ENCODE measurements at places on chromosomes 2 and 18. TPM values are rescaled to one million over a fixed set of nuclear protein-coding genes. Genes with fewer than 3 reads are reported as not detected.

DNA sequence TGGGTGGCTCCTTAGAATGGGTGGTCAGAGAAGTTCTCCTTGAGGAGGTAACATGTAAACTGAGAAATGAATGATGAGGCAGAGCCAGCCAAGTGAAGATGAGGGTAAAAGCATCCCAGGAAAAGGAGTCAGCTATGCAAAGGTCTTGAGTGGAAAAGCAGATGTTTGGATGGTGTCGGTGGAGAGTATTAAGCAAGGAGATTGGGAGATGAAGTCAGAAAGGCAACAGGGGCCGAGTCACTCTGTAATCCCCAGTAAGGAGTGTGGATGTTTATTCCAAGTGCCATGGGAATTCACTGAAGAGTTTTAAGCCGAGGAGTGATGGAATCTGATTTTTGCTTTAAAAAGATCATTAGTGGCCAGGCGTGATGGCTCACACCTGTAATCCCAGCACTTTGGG, 3.4 kb upstream of the STAMBP start:
- H3K27me3 ChIP-seq = peaks cover 3% of the 10 kb centered on the region
- no peak overlapping the region for H3K4me3 ChIP-seq
- no peaks in the 10 kb centered on the region for H3K36me3 ChIP-seq
- no peak for DNase-seq
- H3K4me1 ChIP-seq = no peaks in the 10 kb centered on the region

DNA sequence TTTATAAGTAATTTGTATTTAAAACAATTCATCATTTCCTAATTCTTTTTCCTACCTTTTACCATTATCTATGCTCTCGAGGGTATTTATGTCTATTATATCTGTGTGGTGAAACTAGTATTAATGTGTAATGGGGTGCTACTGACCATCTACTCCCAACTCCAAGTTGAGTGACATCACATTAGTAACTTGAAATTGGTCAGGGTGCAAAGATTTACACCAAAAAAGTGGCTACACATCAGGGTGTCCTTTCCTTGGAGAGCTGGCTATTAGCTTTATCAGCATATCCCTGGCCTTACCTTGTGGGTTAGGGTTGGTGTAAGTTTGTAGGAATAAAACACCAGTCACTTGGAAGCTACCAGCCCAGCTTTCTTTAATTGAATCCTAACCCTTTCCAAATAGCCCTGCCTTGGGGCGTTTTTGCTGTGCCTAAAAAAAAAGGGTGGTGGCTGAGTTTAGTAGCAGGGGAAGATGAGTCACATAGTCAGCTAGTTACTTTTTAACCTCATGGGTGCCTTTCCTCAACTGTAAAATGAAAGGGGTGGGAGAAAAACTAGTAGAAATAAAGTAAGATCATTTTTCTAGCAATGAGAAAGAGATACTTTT, 14.0 kb downstream of the ANXA4 start:
- peaks cover 3% of the 10 kb centered on the region for H3K4me1 ChIP-seq
- H3K27me3 ChIP-seq = no peaks in the 10 kb centered on the region
- H3K36me3 ChIP-seq = no peaks in the 10 kb centered on the region
- DNase-seq = peak; percentile 75
- H3K4me3 ChIP-seq = no peak overlapping the region

Gene COL6A3
- 1,525 TPM for total RNA-seq

GRCh38 chr18:63192885-63193349, 126.7 kb downstream of the BCL2 start:
- H3K27me3 ChIP-seq = no peaks in the 10 kb centered on the region
- H3K36me3 ChIP-seq = no peaks in the 10 kb centered on the region
- no peak overlapping the region for H3K4me3 ChIP-seq
- no peak for DNase-seq
- H3K4me1 ChIP-seq = no peaks in the 10 kb centered on the region

DNA sequence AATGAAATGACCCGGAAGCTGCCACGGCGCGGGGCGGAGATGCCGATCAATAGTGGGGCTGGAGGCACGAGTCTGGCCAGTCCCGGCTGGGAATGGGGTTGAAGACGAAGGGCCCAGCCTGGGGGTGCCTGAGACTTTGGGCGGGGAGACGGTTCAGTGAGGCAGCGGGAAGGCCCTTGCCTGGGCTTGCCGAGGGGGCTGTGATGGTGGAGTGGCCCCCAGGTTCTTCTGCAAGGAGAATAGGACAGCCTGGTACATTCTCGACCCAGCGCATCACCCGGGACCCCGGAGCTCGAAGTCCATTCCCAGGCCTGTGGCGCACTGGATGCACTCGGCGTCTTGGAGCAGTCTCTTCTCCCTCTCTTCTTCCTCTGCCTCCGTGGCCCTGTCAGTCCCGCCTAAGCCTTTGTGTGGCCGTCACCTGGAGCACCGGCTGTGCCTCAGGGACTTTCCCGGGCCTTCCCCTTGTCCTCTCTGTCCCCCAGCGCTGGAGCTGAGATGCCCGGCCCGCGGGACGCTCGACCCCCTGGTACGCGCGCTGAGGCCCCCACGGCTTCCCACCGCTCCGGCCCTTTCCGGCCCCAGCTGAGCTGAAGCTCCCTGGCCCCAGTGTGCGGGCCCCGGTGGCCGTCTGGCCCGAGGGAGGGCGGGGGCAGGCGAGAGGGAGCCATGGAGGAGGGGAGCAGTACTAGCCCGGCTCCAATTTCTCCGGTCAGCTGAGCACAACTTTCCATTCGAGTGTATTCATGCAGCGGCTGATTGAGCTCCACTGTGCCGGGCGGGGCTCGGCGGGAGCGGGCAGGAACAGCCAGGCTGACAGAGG, 8.0 kb downstream of the SIX3 start:
- DNase-seq = peak; percentile 81
- H3K27me3 ChIP-seq = peaks cover 75% of the 10 kb centered on the region
- H3K4me1 ChIP-seq = peaks cover 2% of the 10 kb centered on the region
- H3K36me3 ChIP-seq = no peaks in the 10 kb centered on the region

GRCh38 chr2:15603948-15604347, 12.3 kb downstream of the DDX1 start:
- H3K27ac ChIP-seq = no peak overlapping the region
- H3K4me3 ChIP-seq = no peak overlapping the region
- H3K27me3 ChIP-seq = no peaks in the 10 kb centered on the region
- peaks cover 19% of the 10 kb centered on the region for H3K36me3 ChIP-seq

Gene STEAP3
- 13.7 TPM for total RNA-seq

Gene ROCK1
- total RNA-seq = 55.2 TPM

Gene TCF7L1
- total RNA-seq = 0.83 TPM

DNA sequence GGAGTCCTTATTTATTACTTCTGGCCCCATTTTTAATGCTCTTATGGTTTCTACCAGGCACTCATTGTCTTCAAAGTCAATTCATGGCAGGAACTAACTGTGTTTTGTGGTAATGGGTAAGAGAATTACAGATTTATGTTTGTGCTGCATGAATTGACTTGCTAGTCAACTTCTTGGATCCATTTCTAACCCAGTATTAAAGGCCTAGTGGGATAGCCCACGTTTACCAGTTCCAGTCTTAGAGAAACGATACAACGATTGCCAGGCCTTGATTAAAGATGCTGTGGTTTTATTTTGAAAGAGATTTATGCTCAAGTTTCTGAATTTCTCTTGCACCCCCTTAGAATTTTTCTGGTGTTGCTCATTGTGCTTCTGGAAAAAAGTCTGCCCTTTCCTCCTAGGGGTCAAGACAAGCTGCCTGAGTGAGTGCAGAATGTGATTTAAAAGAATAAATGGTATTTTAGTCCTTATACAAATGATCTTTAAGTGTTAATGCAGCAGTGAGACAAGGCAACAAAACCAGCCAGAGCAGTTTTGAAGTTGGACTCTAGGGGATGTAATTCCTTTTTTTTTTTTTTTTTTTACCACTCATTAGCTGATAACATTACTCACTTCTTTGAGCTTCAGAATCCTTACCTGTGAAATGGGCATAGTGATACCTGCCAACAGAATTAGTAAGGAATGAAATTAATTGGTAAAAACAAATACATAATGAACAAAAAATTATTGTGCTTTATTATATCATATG, 101.5 kb downstream of the ARHGAP15 start:
- DNase-seq = no peak
- H3K4me3 ChIP-seq = no peak overlapping the region
- no peak overlapping the region for H3K27ac ChIP-seq
- H3K4me1 ChIP-seq = no peaks in the 10 kb centered on the region
- no peaks in the 10 kb centered on the region for H3K36me3 ChIP-seq

- no peak overlapping the region for H3K27ac ChIP-seq
- H3K4me1 ChIP-seq = no peaks in the 10 kb centered on the region
- DNase-seq = no peak
- no peaks in the 10 kb centered on the region for H3K36me3 ChIP-seq
- H3K27me3 ChIP-seq = no peaks in the 10 kb centered on the region
Measured at GRCh38 chr2:11100130-11100529, 55.1 kb upstream of the SLC66A3 start.

DNA sequence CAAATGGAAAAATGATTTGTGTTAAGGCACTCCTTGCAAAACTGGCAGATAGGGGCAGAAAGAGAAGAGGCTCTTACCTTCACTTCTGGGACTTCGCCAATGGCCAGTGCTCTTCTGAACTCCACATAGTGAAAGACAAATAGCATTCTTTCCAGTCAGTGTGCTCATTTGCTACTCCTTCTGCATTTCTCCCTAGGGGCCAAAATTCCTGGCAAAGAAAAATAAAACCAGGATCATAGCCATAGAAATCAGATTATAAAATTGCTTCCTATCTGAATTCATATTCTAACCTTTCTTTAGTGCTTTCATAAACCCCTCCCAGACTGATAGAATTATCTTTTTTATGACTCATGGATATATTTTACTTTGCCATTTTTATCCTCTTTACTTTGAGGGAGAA, 56.9 kb upstream of the PELI1 start:
- no peaks in the 10 kb centered on the region for H3K36me3 ChIP-seq
- H3K27me3 ChIP-seq = no peaks in the 10 kb centered on the region
- H3K4me1 ChIP-seq = peaks cover 16% of the 10 kb centered on the region

GRCh38 chr18:21538230-21538629, 62.3 kb downstream of the ESCO1 start:
- no peak overlapping the region for H3K27ac ChIP-seq
- no peak overlapping the region for H3K4me3 ChIP-seq
- H3K4me1 ChIP-seq = no peaks in the 10 kb centered on the region
- peak; percentile 10 for DNase-seq
- no peaks in the 10 kb centered on the region for H3K27me3 ChIP-seq
- H3K36me3 ChIP-seq = no peaks in the 10 kb centered on the region

GRCh38 chr2:5729416-5729815, 37.2 kb downstream of the SOX11 start:
- no peaks in the 10 kb centered on the region for H3K27me3 ChIP-seq
- no peak for DNase-seq
- H3K4me3 ChIP-seq = no peak overlapping the region
- no peaks in the 10 kb centered on the region for H3K36me3 ChIP-seq
- no peaks in the 10 kb centered on the region for H3K4me1 ChIP-seq

- H3K27ac ChIP-seq = no peak overlapping the region
- no peak for DNase-seq
- H3K4me3 ChIP-seq = no peak overlapping the region
- no peaks in the 10 kb centered on the region for H3K27me3 ChIP-seq
- no peaks in the 10 kb centered on the region for H3K36me3 ChIP-seq
Measured at GRCh38 chr2:127607399-127607908, 38.5 kb upstream of the GPR17 start.

GRCh38 chr2:10493075-10493633, 45.0 kb upstream of the ODC1 start:
- no peak overlapping the region for H3K27ac ChIP-seq
- H3K4me1 ChIP-seq = no peaks in the 10 kb centered on the region
- no peak for DNase-seq
- peaks cover 19% of the 10 kb centered on the region for H3K27me3 ChIP-seq
- no peak overlapping the region for H3K4me3 ChIP-seq
- no peaks in the 10 kb centered on the region for H3K36me3 ChIP-seq

DNA sequence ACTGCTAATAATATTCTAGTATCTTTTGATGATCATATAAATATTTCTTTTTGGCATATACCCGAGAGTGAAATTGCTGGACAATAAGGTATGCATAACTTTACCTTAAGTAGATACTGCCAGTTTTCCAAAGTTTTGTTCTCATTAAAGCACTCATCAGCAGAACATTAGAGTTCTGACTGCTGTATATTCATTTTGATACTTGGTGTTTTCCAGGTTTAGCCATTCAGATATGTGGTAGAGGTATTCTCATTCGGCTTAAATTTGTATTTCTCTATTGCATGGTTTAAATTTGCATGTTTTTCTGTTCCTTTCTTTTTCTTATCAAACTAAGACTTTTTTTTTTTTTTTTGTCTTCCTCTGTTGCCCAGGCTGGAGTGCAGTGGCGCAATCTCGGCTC, 18.2 kb downstream of the CYBRD1 start:
- peaks cover 4% of the 10 kb centered on the region for H3K36me3 ChIP-seq
- no peaks in the 10 kb centered on the region for H3K27me3 ChIP-seq
- DNase-seq = no peak
- H3K4me3 ChIP-seq = no peak overlapping the region
- H3K27ac ChIP-seq = no peak overlapping the region
- H3K4me1 ChIP-seq = peaks cover 2% of the 10 kb centered on the region

Gene KHK
- 1.3 TPM for total RNA-seq

DNA sequence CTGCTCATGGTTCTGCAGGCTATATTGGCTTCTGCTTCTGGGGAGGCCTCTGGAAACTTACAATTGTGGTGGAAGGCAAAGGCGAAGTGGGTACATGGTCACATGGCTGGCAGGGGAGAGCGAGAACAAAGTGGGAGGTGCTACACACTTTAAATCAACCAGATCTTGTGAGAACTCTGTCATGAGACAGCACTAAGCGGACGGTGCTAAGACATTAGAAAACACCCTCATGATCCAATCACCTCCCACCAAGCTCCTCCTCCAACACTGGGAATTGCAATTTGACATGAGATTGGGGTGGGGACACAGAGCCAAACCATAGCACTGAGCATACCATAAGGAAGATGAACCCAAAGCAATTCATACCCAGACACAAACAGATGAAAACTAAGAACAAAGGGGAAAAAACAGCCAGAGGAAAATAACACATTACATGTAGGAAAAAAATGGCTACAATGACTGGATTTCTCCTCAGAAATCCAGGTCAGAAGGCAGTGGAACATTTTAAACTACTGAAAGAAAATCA, 31.1 kb upstream of the INO80C start:
- H3K36me3 ChIP-seq = no peaks in the 10 kb centered on the region
- DNase-seq = no peak
- no peaks in the 10 kb centered on the region for H3K27me3 ChIP-seq

Gene CABLES1
- total RNA-seq = 15.7 TPM

GRCh38 chr18:3135536-3135935, 84.2 kb downstream of the MYOM1 start:
- no peaks in the 10 kb centered on the region for H3K36me3 ChIP-seq
- H3K4me1 ChIP-seq = no peaks in the 10 kb centered on the region
- no peak overlapping the region for H3K4me3 ChIP-seq
- DNase-seq = no peak

All from fibroblast of lung (primary cell).